ENCODE measurements at places on chromosomes 7 and 10.

GRCh38 chr10:17616403-17617030 is 657 bp downstream of the HACD1 start:
- DNase-seq, result peak; percentile 13

- DNase-seq, result no peak
These were observed 48.5 kb downstream of the CFAP43 start for GRCh38 chr10:104183682-104184081.

GRCh38 chr10:108050626-108051025 is 886.1 kb upstream of the SORCS1 start:
- DNase-seq, result no peak

GRCh38 chr10:75648351-75648750 is 216.9 kb downstream of the LRMDA start:
- no peak for DNase-seq
